ENCODE measurements at places on chromosomes 4 and X.

GRCh38 chr4:89364541-89364940, 56.9 kb upstream of the GPRIN3 start:
- DNase-seq, result no peak

DNA sequence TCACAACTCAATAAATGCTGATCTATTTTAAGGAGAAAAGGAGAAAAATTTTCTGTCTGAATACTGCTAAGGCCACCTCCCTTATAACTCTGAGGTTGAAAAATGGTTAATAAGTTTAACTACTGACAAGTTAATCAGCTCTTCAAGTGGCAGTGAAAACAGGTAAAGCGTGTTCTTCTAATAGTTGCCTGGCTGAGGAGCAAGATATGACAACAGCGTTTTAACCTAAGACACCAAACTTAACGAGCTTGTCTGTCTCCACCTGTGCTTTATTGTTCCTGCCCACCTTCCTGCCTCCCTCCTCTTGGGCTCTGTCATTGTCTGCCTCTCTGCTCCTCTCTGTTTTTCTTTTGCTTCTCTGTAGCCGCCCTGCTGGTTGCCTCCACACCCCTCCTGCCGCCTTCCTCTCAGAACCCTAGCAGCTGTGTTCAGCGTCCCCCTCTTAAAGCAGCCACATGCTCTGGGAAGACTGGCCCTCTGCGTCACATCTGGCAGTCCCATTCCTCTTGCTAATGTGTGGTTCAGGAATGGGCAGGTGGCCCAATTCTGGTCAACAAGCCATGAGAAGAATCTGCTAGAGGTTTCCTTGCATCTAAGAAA, 4.3 kb upstream of the TSPAN5 start:
- peak; percentile 38 for DNase-seq

DNA sequence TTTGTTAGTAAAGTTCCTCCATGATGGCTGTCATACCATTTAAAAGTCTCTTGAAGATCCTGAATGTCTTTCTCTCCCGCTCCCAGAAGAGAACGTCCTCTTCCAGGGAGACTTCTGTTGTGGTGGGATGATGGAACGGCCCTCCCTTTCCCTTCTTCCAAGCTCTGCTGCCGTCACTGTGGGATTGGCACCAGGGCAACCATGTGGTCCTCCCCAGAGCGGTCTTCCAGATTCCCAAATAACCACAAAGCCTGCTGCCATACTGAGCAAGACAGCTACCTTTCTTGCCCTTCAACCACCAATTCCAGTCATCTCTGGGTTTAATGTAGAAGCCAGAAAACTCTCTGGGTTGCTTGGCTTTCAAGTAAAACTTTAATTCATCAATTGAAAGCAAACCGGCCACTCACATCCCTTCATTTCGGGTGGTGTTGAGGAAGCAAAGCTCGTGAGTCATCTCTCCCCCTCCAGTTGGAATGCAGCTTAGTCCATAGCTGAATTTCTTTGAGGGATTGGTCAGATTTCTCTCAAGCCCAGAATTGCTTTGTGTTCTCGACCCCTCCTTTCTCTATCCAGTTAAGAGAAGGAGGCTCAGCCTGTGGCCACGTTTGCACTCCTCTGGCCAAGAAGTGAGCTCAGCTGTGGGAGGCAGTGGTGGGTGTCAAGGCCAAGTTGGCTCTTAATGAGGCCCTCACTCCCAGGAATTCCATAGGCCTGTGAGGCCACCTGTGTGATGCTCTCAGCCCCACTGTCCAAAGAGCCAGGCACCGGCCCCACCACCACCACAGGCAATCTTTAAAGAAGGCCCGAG, 36.9 kb downstream of the FHDC1 start:
- no peak for DNase-seq

DNA sequence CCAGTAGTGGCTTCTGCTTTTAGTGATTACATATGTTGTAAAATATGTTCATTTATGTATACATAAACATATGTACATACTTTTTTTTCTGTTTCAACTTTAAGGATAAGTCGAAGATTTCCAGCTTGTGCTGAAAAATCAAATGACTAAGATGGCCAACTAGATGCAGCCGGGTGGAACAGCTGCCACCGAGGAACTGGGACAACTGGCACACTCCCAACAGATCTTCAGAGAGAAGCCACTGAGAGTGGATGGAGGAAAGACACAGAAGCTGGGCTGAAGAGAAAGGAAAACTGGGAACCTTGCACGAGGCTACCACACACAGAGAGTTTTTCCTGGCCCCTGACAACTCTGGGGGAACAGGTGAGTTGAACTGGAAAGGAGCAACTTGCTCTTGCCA, 207.5 kb downstream of the FAM47B start:
- DNase-seq, result no peak

GRCh38 chr4:169345316-169345721, 74.6 kb upstream of the SH3RF1 start:
- DNase-seq, result no peak

- no peak for DNase-seq
These were observed 49.6 kb downstream of the HPF1 start for GRCh38 chr4:169707958-169708643.

DNA sequence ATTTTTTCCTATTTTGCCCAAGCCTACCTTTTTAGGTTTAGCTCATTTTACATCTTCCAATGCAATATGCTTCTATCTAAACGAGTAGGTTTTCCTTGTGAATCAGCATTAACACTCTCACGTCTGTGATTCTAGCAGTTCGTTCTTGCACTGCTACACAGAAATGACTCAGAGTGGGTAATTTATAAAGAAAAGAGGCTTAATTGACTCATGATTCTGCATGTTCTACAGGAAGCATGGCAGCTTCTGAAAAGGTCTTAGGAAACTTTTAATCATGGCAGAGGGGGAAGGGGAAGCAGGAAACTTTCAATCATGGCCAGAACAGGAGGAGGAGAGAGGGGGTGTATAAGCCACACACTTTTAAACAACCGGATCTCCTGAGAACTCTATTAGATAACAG, 44.9 kb downstream of the SPANXN1 start:
- no peak for DNase-seq

GRCh38 chr4:2813446-2814405, 20.8 kb downstream of the SH3BP2 start:
- DNase-seq, result no peak

DNA sequence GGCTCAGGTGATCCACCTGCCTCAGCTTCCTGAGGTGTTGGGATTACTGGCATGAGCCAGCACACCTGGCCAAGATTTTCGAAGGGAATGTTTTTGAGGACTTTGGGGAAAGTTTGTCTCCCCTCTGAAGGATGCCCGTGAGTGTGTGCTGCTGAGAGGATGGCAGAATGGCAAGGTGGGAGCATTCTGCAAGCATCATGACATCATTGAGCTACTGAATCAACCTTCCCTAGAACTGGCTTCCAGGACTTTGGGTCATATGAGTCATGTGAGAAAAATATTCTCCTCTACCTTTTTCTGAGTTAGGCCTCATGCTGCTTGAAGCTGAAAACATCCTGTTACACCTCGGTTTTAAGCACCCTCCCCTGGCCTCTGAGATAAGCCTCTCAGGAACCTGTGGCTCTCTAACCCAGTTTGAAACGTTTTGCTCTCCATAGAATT, 31.0 kb downstream of the TMEM131L start:
- peak; percentile 63 for DNase-seq

- no peak for DNase-seq
These were observed at the start of gene EGF for GRCh38 chr4:109912706-109913595. Gene EGF, plus strand, starts transcription at chr4:109912883. Its CDS starts 453 bp downstream, at chr4:109913336.

GRCh38 chrX:37746951-37747350, 32.9 kb upstream of the CYBB start:
- DNase-seq, result no peak
